ENCODE measurements at places on chromosomes 5 and 9.

GRCh38 chr5:102583276-102584124 lies 84.7 kb upstream of the SLCO6A1 start:
- no peak for DNase-seq

DNA sequence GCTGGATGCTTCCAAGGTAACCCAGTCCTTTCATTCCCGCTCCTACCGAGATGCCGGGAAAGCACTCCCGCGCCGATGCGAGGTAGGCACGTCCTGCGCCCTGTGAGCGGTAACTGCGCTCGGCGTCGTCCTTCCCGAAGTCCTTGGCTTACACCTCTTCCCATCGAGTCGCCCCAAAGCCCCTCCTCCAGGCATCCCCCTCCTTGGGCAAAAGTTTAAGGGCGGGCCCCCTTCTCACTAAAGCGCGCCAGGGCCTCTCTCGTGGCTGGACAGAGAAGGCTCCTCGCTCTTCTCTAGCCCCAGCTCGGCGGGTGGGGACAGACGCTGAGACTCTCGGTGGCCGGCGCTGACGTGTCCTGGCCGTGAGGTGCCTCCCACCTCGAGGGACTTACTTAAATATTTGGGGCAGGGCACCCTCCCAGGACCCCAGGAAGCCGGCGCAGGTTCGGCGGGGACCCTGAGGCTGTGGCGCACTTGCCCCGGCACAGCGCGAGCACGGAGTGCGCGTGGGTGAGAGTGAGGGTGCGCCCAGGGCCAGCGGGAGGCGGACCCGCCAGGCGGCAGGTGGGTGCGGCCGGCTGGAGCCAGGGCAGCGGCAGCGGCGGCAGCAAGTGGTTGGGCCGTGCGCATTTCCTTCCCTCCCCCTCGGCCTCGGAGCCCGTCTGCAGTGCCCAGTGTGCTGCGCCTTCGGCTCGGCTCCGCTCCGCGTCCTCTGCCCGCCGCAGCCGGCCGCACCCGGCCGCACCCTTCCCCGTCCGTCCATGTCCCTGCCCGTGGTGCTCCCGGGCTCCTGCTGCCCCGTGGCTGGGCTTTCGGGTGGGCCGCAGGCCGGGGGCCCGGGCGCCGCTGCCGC lies at the start of gene ENTREP1:
ENTREP1 (plus strand) TSS at position 667 of the 853 bp plus-strand sequence; CDS start at position 762, 95 bp downstream.
- peak; percentile 62 for DNase-seq

GRCh38 chr5:150692276-150692675 lies 8.6 kb downstream of the RBM22 start:
- no peak for DNase-seq

DNA sequence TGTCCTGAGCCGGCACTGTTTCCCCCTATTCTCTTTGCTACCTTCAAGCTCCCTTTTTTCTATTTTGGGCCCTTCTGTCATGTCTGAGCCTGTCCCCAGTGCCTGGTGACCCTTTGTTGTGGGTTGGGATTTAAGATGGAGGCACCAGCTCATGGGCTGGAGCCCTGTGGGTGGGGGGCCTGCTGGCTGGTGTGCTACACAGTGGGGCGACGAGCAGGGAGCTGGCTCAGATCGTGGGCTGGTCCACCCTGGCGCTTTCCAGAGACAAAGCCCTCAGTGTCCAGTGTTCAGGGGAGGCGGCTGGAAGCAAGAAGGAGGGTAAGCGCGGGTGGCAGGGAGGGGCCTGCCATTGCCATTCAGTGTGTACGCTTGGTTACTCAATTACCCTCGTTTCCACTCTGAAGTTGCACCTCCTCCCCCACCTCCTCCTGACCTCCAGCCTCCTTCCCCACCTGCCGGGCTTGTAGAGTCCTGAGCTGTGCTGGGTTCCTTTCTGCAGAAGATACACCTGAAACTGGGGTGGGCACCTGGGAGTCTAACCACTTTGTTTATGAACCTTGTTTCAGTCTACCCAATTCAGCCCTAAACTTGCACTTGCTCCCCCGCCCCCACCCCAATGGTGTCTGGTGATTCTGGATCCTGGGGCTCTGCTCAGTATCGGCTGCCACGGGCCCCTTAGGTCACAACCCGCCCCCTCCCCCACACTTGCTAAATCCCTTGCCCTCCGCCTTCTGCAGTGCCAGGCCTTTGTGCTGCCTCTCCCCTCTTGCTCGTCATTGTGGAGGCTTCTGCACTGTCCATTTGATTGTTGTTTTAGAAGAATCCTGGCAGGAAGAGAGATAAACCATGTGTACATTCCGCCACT lies 49.9 kb downstream of the MVB12B start:
- DNase-seq, result peak; percentile 72

GRCh38 chr9:69027355-69028097 lies 8.0 kb upstream of the FXN start:
- DNase-seq, result no peak

DNA sequence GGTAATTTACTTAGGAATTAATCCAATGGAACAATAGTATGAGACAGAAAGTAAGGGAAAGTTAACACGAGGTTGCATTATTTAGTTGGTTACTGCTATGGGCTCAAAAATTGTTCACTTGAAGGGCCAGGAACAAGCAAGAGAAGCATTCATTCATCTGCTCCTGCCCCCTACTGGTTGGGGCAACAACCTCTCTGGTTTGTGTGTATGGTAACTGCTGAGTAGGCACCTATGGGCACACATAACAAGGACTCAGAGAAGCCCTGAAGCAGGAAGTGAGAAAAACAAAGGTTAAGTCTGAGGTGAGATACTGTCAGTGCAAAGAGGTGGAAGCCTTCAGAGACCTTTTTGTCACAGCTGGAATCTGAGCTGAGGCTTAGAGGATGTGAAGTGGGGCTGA lies 34.4 kb upstream of the RANBP6 start:
- no peak for DNase-seq

- DNase-seq, result no peak
Observed at GRCh38 chr9:12759761-12760160, 15.1 kb upstream of the LURAP1L start.

DNA sequence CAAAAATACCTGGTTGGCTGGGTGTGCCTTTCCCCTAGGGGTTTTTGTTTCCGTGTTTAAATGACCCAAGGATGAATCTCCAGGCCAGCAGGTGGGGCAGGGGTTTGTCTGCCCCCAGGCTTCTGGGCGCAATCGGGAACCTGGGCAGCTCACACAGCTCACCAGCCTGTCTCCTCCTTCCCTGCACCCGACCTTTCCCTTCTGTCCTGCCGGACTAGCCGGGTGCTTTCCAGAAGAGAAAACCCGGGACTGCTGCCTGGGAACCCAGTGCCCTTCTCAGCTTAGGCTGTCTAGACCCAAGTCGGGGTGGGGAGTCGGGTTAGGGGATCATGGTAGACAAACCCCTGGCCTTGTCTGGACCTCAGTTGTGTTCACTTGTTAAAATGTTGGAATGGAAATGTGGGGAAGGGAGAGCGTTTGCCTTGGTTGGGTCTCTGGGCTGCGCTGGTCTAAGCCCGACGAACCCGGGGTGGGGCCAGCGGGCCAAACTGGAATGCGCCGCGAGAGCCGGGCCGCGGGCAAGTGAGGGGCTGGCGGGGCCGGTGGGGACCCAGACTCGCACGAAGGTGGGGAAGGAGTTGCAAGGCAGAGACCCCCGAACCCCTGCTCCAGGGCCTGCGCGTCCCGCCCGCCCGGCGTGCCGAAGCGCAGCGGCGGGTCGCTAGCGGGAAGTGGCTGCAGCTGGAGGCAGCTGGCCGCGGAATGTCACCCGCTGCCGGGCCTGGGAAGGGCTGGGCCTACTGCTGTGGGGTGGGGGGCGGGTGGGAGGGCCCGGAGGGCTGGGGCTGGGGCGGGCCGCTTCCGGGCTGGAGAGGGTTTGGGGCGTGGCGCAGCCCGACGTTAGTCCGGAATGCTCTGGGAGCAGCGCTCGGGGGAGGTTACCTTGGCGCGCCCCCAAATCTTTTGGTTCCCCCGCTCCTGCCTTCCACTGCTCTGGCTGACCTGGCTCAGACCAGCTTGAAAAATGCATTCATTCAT lies 84.6 kb downstream of the DAB2IP start:
- peak; percentile 85 for DNase-seq

Data from ecto neural progenitor cell (in vitro differentiated cells).